ENCODE measurements at places on chromosomes 5 and 9.

DNA sequence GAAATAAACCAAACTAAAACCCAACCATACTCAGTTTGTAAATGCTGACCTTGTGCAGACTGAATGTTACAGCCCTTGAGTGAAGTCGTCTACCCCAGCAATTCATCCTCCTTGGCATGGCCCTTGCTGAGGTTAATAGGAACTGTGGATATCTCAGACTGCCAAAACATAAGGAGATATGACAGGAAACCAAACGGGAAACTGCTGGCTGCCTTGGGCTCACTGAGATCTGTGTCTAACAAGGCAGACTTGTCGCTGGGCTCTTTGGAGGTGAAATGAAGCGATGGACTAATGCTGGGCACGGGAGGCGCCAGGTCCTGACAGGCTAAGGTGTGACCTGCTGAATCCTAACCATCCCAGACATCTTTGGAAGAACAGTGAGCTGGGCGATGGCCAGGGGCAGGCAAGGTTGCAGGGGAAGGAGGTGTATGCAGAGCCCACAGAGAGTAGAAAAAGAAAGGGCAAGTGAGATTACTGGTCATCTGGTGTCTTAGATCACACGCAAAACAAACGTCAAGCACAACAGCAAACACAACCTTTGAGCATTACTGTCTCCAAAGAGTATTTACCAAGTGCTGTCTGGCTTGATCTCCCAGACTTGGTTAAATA lies 44.6 kb upstream of the ALDH1A1 start:
- no peaks in the 10 kb centered on the region for H3K36me3 ChIP-seq
- H3K4me3 ChIP-seq = no peak overlapping the region
- H3K27ac ChIP-seq = no peak overlapping the region
- H3K27me3 ChIP-seq = no peaks in the 10 kb centered on the region
- peak; percentile 16 for DNase-seq
- H3K4me1 ChIP-seq = no peaks in the 10 kb centered on the region

DNA sequence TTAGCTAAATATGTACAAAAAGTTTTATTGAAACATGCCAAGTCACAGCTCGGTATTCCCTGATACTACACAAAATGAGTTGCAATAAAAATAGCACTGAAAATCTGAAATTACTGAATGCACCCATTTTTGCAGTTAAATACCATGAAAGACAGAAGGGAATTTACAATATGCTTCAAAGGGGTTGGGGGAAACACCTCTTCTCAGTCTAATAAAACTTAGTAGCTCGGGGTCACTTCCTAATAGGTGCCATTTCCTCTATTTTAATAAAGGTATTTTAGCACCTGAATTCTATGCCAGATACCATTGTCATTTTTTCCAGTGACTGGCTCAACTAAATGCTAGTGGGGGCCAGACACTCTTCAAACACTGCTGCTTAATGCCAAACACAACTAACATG lies 204.1 kb upstream of the MEF2C start:
- H3K27ac ChIP-seq = no peak overlapping the region
- H3K4me3 ChIP-seq = no peak overlapping the region
- no peaks in the 10 kb centered on the region for H3K36me3 ChIP-seq
- H3K27me3 ChIP-seq = no peaks in the 10 kb centered on the region
- H3K4me1 ChIP-seq = no peaks in the 10 kb centered on the region
- no peak for DNase-seq

DNA sequence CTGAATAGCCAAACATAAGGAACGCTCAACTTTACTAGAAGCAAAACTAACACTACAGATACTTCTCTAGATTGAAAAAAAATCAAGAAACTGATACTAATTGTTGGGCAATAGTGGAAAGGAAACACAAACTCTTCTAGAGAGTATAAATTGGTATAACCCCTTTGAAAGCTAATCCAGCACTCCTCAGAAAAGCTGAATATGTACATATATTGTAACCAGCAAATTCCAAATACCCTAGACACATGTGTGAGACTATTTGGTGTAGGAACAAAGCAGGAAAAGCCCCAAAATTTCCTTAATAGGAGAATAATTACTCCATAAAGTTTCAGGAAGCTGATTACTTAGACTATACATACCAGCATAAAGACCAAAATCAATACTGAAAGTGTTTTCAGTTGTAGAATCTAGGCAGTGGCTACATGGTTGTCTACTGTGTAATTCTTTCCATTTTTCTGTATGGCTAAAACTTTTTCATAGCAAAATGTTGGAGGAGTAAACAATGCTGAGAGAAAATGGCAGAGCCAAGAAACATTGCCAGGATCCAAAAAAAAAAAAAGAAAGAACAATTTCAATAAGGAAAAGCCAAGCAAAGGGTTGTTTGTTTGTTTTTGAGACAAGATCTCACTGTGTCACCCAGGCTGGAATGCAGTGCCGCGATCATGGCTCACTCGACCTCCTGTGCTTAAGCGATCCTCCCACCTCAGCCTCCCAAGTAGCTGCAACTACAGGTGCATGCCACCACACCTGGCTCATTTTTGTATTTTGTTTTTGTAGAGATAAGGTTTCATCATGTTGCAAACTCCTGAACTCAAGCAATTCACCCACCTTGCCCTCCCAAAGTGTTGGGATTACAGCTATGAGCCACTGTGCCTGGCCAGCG lies 15.0 kb downstream of the SKP1 start:
- no peak overlapping the region for H3K4me3 ChIP-seq
- no peak overlapping the region for H3K27ac ChIP-seq
- H3K36me3 ChIP-seq = no peaks in the 10 kb centered on the region
- H3K4me1 ChIP-seq = no peaks in the 10 kb centered on the region
- no peak for DNase-seq

- no peaks in the 10 kb centered on the region for H3K27me3 ChIP-seq
- no peak overlapping the region for H3K4me3 ChIP-seq
- H3K36me3 ChIP-seq = no peaks in the 10 kb centered on the region
- no peaks in the 10 kb centered on the region for H3K4me1 ChIP-seq
Observed at GRCh38 chr9:92962846-92963245, 15.5 kb downstream of the FGD3 start.

DNA sequence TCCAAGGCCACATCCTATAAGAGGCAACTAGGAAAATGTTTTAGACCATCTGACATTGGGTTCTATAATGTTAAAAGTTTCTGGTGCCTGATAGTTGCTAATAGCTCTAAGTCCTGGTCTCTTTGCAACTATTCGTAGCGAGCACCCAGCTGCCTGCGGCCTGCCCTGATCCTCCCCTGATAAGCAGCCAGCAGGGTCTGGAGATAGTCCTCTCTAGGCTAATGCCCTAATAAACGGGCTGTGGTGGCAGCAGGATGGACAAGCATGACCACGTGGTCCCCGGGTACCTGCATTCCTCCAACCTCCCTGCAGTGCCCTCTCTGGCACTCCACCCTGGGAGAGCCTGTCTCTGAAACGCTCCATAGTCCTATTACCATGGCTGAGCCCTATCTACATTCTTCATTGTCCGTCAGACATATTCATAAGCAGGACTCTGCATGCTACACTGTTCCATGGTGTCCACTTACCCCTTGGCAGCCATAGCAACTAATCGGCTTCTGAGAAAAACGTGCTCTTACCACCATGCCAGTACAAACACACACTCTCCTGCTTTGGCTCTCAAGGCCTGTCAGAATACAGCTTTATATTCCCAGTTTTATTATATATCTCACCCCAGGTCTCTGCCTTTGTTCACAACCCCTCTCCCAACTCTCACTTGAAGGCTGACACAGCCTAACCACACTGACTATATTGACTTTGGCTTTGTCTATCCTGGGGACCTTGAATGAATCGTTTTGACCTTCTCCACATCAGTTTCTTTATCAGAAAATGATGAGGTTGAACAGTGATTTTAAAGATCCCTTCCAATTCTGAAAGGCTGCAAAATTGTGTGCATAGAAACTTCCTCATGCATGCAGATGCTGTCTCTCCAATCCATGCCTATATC lies 49.9 kb upstream of the DAPK1 start:
- no peak overlapping the region for H3K27ac ChIP-seq
- H3K4me3 ChIP-seq = no peak overlapping the region
- H3K4me1 ChIP-seq = no peaks in the 10 kb centered on the region
- no peaks in the 10 kb centered on the region for H3K36me3 ChIP-seq
- DNase-seq = no peak

- H3K27ac ChIP-seq = no peak overlapping the region
- H3K4me1 ChIP-seq = no peaks in the 10 kb centered on the region
- no peaks in the 10 kb centered on the region for H3K36me3 ChIP-seq
- no peaks in the 10 kb centered on the region for H3K27me3 ChIP-seq
- H3K4me3 ChIP-seq = no peak overlapping the region
Observed at GRCh38 chr5:113157886-113158285, 181.3 kb downstream of the DCP2 start.

- no peak overlapping the region for H3K27ac ChIP-seq
- H3K4me1 ChIP-seq = no peaks in the 10 kb centered on the region
- no peaks in the 10 kb centered on the region for H3K36me3 ChIP-seq
- H3K4me3 ChIP-seq = no peak overlapping the region
- no peaks in the 10 kb centered on the region for H3K27me3 ChIP-seq
Observed at GRCh38 chr5:89036704-89037489, 153.9 kb upstream of the MEF2C start.

DNA sequence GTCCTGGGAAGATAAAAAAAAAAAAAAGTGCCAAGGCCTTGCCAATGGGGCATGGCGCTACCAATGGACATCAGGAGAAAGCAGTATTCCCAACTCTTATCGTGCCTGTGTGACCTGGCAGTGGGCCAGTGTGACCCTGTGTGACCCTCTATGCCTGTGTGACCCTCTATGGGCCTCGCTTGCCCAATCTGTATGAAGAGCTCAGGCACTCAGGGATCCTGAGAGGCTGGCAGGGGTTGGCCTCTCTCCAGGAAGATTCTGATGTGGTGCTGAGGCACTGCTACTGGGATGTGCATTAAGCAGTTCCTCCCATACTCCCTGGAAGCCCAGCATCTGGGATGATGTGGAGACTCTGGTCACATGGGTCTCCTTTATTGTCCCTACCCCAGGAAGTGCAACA lies 179.2 kb downstream of the MACROH2A1 start:
- H3K27me3 ChIP-seq = no peaks in the 10 kb centered on the region
- no peak overlapping the region for H3K27ac ChIP-seq
- DNase-seq = no peak

DNA sequence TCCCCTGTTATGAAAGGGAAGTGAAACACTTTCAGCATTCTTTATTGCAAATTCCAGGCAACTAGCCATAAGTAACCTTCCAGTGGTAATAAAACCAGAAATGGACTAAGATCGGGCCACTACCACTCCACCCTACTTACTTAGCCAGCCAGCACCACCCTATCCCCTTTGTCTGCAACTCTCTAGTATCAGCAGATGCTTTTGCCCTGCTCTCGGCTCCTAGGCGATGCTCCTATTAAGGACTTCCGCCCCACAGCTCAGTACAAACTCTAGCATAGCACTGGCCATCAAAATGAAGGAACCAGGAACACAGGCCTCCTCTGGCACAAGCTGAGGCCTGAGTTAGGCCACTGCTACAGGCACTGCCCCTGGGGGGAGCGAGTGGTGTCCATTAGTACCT lies 81.2 kb downstream of the GLDC start:
- DNase-seq = no peak
- no peak overlapping the region for H3K4me3 ChIP-seq
- H3K36me3 ChIP-seq = no peaks in the 10 kb centered on the region
- H3K27me3 ChIP-seq = no peaks in the 10 kb centered on the region
- H3K27ac ChIP-seq = no peak overlapping the region
- peaks cover 6% of the 10 kb centered on the region for H3K4me1 ChIP-seq

- no peak overlapping the region for H3K27ac ChIP-seq
- no peaks in the 10 kb centered on the region for H3K4me1 ChIP-seq
- no peak overlapping the region for H3K4me3 ChIP-seq
- H3K27me3 ChIP-seq = no peaks in the 10 kb centered on the region
- DNase-seq = no peak
Observed at GRCh38 chr5:135218790-135219568, 180.1 kb downstream of the MACROH2A1 start.

GRCh38 chr5:178460174-178460573 lies 130.0 kb downstream of the COL23A1 start:
- DNase-seq = no peak
- no peaks in the 10 kb centered on the region for H3K36me3 ChIP-seq
- no peak overlapping the region for H3K27ac ChIP-seq
- no peaks in the 10 kb centered on the region for H3K27me3 ChIP-seq

- H3K27ac ChIP-seq = no peak overlapping the region
- DNase-seq = no peak
- H3K36me3 ChIP-seq = no peaks in the 10 kb centered on the region
- H3K27me3 ChIP-seq = no peaks in the 10 kb centered on the region
Observed at GRCh38 chr5:153159616-153160015, 330.9 kb upstream of the GRIA1 start.

GRCh38 chr9:133701981-133702797 lies 36.0 kb downstream of the SARDH start:
- H3K36me3 ChIP-seq = no peaks in the 10 kb centered on the region
- DNase-seq = no peak
- peaks cover 17% of the 10 kb centered on the region for H3K4me1 ChIP-seq
- H3K4me3 ChIP-seq = peak overlapping the region; percentile 54
- H3K27me3 ChIP-seq = no peaks in the 10 kb centered on the region

- H3K27ac ChIP-seq = no peak overlapping the region
- H3K27me3 ChIP-seq = no peaks in the 10 kb centered on the region
- H3K4me3 ChIP-seq = no peak overlapping the region
- H3K4me1 ChIP-seq = no peaks in the 10 kb centered on the region
- no peaks in the 10 kb centered on the region for H3K36me3 ChIP-seq
Observed at GRCh38 chr5:9927521-9927997, 297.4 kb upstream of the TAS2R1 start.
